ENCODE measurements at places on chromosomes 7 and 10.

- no peak for DNase-seq
Observed at GRCh38 chr7:69751026-69751425, 152.8 kb downstream of the AUTS2 start.

DNA sequence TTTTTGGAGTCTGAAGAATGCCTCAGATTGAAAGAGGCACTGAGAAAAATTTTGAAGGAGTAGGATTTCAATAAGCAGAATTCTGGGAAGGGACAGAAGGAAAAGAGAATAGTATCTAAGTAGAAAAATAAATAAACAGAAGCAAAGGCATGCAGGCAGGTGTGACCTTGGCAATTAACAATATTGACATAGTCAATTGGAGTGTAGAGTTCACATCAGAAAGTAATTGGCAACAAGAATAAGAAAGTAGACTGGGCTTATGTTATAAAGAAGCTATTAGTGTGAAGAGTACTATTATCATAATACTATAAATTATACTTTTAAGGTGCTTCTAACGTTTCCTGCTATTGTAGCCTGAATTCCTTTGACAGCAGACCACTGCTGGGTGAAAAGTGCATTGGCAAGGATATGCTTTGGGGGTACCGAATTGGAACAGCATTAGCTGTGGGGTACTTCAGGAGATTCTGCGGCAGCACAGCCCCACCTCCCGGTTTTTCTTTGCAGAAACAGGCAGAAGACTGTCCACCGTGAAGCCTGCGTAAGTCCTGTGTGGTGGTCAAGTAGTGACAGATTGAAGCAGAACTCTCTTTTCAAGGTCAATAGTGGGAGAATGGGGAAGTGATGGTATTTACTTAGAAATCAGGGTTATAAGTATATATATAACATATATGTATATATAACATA is 357.0 kb downstream of the THSD7A start:
- DNase-seq: no peak

DNA sequence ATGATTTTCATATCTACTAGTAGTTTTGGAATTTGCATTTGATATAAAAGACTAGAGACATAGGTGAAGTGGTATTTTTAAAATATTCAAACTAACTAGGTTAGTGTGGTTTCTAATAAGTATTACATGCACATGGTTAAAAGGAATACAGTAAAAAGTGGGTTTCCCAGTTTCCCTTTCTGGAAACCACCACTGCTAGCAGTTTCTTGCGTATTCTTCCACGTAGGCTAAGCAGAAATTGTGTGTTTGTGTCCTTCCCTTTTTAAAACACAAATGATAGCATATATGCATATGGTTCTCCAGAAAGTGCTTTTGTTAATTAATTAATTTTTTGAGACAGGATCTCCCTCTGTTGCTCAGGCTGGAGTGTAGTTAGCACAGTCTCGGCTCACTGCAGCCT is 15.4 kb downstream of the NRF1 start:
- DNase-seq: no peak

DNA sequence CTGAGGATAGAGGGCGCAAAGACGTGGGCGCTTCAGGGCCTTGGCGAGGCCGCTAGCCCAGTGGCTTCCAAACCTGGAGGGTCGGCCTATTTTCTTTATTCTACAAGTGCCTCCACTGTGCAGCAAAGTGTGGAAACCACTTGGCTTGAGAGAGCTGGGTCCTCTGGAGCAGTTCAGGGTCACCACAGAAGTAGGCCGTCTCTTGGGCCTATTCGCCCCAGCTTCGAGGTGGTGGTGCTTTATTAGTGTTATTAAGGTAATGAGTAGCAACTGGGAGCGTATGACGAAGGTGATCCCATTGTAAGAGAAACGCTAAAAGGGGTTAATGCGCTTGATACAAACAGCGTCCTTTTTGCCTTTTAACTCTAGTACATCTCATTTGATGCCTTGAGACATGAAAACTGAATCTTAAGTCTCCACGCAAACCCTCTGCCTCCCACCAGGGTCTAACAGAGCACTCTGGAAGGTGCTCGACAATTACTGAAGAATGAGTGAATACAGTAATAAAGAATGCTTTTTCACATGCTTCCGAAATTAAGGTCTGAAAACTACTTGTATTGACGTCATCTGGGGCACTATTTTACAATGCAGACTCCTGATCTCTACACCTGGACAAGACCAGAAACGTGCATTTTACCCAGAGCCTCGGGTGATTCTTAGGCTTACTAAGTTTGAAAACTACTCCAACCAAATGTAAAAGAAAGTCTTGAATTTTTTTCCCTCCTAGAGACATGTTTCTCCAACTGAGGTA is 647 bp upstream of the GSAP start:
- no peak for DNase-seq

DNA sequence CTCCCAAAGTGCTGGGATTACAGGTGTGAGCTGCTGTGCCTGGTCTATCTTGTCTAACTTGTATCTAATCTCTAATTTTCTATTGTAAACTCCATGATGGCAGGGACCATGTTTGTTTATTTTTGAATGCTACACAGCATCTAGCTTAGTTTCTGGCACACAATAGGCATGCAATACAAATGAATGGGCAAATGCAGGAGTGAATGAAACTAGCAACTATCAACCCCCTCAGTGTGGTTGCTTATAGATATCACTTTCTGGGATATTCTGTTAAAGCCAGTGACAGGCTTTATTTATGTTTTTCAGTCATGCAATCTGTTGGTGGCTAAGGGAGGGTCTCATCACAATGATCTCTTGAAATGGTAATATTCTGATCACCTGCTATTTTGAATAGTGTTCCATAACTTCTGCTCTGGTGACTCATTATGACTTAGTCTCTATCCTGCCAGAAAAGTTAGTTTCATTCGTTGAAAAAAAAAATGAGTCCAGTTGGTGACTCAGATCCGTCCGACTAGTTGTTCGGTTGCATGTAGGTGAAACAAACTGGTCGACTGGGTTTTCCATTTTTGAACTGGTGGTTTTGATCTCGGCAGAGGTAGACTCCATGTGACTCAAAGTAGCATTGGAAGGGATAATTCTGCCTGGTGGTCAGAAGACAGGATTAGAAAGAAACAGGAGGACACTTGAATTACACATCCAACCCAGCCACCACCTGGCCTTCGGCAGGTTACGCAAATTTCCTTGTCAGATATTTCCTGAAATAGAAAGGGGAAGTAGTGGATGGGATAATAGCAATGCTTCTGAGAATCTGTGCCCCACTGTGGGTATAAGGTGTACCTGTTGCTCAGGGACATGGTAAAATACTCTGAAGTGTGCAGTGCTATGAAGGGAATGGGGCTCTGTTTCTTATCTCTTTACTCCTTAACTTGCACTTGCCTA is 76.8 kb downstream of the GATA3 start:
- DNase-seq: no peak

- DNase-seq: no peak
Observed at GRCh38 chr10:118809357-118810220, 54.8 kb upstream of the CACUL1 start.

GRCh38 chr7:77454802-77455201 is 38.7 kb upstream of the GSAP start:
- DNase-seq: no peak

- no peak for DNase-seq
Observed at GRCh38 chr10:131580674-131581073, 269.2 kb upstream of the TCERG1L start.

- DNase-seq: no peak
Observed at GRCh38 chr10:63683223-63683622, 162.0 kb downstream of the REEP3 start.

GRCh38 chr7:104929921-104930320 is 84.1 kb upstream of the KMT2E start:
- no peak for DNase-seq

- no peak for DNase-seq
Observed at GRCh38 chr7:27364344-27364758, 121.7 kb downstream of the EVX1 start.

- no peak for DNase-seq
Observed at GRCh38 chr10:34802692-34803091, 12.4 kb downstream of the PARD3 start.

- DNase-seq: no peak
Observed at GRCh38 chr10:114397651-114398145, 6.6 kb downstream of the AFAP1L2 start.

- no peak for DNase-seq
Observed at GRCh38 chr7:141028767-141029166, 14.0 kb upstream of the MRPS33 start.

- no peak for DNase-seq
Observed at GRCh38 chr10:44939691-44940401, 19.8 kb upstream of the RASSF4 start.

DNA sequence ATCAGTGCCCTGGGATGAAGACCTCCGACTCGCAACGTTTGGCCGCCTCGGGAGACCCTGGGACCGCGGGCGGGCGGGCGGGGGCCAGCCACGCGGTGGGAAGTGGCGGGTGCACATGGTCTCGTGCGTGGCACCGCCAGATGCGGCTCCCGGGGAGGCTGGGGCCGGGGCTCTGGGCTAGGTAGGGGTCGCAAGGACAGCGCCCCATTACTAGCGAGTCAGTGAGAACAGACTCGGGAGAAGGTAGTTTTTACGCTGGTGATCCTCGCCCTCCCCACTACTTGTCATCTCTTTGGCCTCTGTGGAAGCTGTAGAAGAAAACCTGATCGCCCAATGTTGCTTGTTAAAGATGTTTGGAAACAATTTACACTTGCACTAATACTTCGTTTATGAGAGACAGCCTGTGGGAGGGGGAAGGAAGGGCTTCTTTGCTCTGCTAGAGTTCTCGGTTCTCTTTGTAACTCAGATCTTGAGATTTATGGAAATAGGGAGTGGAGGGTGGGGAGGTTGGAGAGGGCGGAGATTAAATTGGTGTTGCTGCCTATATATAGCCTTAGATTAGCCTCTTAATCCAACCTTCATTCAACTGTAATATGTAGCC is 591 bp downstream of the BZW2 start:
- peak; percentile 12 for DNase-seq

GRCh38 chr7:44858161-44858560 is 10.3 kb upstream of the H2AZ2 start:
- DNase-seq: no peak

- DNase-seq: no peak
Observed at GRCh38 chr10:15897287-15897686, 37.0 kb upstream of the MINDY3 start.

- no peak for DNase-seq
Observed at GRCh38 chr7:113207931-113208330, 89.6 kb upstream of the SMIM30 start.

DNA sequence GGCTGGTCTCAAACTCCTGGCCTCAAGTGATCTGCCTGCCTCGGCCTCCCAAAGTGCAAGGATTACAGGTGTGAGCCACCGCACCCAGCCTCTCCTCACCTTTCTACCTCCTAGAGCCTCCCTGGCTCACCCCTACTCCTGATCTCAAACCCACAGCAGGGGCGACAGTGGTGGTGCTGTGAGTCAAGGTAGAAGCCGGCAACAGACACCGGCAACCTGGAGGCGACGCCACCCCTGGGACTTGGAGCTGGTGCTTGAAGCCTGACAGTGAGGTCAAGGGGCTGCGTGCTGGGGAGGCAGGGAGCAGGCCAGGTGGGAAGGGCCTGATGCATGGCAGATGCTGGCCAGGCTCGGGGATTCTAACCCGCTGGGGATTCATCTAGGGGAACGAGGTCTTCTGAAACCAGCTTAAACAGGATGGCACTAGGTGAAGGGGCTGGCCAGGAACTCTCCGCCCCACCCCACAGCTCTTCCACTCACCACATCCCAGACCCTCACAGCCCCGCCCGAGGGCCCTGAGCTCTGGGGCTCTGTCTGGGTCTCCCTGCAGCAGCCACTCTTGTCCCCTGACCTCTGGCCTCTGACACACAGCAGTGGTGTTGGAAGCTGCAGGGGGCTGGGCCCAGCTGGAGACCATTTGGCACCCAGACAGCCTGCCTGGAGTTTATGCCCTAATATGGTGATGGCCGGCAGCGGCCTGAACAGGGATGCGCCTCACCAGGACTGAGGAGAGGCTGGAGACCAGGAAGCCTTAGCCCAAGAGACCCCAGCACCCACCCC is 16.4 kb downstream of the KCNH2 start:
- DNase-seq: no peak

- no peak for DNase-seq
Observed at GRCh38 chr10:71603150-71603549, 116.4 kb downstream of the C10orf105 start.

GRCh38 chr10:35208536-35208935 is 81.9 kb downstream of the CREM start:
- no peak for DNase-seq

DNA sequence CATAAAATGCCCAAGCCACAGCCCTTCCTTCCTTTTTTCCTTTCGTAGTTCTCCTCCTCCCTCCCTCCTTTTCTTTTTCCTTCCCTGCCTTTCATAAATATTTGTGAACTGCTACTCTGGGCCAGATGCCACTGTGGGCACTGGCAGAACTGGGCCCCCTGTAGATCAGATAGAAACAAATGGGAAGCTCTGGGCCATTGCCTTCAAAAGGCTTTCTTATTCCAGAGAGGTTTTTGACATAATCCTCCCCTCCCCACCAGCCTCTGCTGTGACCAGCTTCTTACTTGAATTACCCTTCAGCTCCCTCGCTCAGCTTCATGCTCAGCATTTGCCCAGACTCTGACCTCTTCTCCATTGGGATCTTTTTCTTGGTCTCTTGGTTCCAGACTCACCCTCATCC is 886.8 kb downstream of the LRMDA start:
- DNase-seq: no peak

DNA sequence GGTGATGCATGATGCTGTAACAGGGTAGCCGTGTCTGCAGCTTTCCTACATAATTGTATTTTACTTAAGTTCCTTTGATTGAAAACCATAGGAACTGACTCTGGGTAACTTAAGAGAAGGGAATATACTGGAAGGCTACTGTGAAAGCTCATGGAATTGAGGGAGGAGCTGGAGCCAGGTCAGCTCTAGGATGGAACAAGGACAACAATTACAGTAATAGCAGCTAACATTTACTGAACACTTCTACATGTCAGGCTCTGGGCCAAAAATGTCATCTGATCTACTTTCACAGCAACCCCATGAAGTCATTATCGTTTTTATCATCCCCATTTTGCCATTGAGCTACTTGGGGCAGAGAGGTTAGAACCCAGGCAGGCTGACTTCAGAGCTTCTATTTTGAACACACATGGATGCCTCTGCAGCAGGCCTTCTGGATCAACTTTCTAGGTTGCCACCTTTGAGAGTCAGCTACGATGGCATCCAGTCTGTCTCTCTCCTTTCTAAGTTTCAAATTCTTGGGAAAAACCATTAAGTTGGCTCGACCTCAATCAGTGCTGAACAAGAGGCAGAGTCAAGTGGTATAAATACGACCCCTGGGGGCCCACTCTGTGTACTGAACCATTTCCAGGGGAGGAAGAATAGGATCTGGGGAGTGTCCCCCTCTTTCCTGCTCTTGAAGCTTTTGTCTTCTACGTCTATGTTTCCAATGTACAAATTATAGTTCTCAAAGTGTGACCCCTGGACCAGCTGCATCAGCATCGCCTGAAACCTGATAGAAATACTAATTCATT is 272.3 kb upstream of the PLPP4 start:
- DNase-seq: no peak

GRCh38 chr7:139886206-139886605 is 57.1 kb downstream of the TBXAS1 start:
- DNase-seq: no peak

- DNase-seq: no peak
Observed at GRCh38 chr7:151271699-151272355, 23.3 kb upstream of the SMARCD3 start.

- no peak for DNase-seq
Observed at GRCh38 chr7:32511791-32512190, 16.5 kb downstream of the AVL9 start.

Measured in NCI-H2107 (cell line).